Endothelial cell of umbilical vein (primary cell): ENCODE measurements at places on chromosomes 6 and 20. TPM values are rescaled to one million over a fixed set of nuclear protein-coding genes. Genes with fewer than 3 reads are reported as not detected.
A peak's percentile ranks its signal among the peaks of the same experiment; 100 is the strongest.

DNA sequence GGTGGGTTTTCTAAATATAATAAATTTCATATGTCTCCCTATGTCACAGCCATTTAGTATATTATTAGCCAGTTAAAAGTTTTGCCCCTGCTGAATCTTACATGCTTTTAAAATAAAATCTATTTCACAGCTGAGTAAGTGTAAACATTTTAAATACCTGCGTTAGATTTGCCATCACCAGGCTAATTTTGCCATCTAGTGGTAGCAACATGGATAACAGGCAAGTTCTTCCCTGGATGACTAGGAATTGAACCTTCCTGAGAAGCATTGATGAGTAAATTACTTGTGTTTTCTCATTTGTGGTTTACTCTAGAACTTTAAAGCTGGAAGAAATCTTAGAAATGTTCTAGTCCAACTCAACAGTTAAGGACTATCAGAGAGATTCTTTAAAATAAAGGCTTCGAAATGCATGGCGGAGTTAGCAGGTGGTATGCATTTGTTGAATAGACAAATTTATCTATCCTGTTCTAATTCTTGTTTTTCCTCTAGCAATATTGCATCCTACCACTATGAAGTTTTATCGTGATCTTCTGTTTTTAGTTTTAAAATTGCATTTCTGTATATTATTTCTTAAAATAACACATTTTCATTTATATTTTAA, 2.6 kb downstream of the PRSS35 start:
- peak; percentile 75 for DNase-seq

DNA sequence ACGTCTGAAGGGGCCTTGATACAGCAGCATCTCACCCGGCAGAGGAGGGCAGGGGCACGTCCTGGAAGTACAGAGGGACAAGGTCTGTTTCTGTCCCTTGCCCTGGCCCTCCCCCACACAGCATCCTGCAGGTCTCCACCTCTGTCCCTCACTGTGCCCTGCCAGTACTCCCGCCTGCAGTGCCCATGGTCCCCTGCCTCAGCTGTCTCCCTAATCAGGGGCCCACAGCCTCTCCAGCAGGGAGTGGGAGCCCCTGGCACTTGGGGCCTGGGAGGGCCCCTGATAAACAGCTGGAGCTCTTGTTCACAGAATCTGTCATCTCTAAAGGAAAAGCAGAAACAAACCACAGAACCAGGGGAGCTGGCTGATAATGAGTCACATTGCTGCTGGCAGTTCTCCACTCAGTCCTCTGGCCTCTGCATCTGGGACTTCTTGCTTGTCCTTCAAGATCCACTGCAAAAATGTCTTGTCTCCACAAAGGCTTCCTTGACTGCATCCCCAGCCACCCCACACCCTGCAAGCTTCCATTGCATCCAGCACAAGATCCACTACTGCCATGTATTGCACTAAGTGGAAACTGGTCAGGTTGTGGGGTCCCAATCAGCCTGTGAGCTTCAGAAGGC, 33.2 kb upstream of the TAF8 start:
- peak; percentile 19 for DNase-seq

DNA sequence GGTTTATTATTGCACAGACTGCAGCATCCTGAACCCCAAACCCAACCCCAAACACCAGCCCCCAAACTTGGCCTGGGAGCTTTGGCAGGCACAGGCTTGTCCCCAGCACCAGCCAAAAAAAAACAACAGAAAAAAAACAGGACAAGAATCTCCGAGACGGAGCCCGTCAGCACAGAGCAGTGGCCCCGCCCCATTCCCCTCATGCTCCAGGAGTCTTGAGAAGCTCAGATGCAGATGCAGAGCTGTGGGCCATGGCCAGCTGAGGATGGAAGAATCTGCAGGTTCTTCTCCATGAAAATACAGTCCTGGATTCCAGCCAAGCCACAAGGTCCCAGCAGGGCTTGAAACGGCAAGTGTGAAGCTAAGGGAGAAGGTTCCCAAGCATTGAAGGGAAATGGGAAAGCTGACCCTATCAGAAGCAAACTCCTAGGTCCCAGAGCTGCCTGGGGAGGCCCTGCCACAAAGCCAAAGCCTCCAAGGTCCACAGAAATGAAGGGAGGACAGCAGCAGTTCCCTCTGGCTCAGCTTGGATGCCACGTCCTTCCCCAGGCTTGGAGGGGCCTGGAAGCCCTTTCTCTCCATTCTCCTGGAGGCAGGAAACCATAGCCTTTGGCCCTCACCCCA, 75.2 kb downstream of the JPH2 start:
- no peak for DNase-seq

GRCh38 chr6:52457096-52457495, 37.0 kb downstream of the EFHC1 start:
- DNase-seq: no peak

GRCh38 chr6:111850295-111850937, 22.8 kb downstream of the FYN start:
- DNase-seq: no peak

GRCh38 chr6:90149280-90149679, 147.4 kb downstream of the BACH2 start:
- DNase-seq: no peak

The SYCP2 gene
- polyA plus RNA-seq: 0.03 and 0.07 TPM in 2 replicates

GRCh38 chr20:9889270-9889981, 50.5 kb upstream of the PAK5 start:
- DNase-seq: peak; percentile 16

The ARMH2 gene
- not detected in 2 replicates for polyA plus RNA-seq

- DNase-seq: no peak
Measured at GRCh38 chr6:167735951-167736288, 90.8 kb upstream of the AFDN start.

The ID1 gene
- 152 and 182 TPM in 2 replicates for polyA plus RNA-seq

The PRICKLE4 gene
- 1.0 and 1.5 TPM in 2 replicates for polyA plus RNA-seq

DNA sequence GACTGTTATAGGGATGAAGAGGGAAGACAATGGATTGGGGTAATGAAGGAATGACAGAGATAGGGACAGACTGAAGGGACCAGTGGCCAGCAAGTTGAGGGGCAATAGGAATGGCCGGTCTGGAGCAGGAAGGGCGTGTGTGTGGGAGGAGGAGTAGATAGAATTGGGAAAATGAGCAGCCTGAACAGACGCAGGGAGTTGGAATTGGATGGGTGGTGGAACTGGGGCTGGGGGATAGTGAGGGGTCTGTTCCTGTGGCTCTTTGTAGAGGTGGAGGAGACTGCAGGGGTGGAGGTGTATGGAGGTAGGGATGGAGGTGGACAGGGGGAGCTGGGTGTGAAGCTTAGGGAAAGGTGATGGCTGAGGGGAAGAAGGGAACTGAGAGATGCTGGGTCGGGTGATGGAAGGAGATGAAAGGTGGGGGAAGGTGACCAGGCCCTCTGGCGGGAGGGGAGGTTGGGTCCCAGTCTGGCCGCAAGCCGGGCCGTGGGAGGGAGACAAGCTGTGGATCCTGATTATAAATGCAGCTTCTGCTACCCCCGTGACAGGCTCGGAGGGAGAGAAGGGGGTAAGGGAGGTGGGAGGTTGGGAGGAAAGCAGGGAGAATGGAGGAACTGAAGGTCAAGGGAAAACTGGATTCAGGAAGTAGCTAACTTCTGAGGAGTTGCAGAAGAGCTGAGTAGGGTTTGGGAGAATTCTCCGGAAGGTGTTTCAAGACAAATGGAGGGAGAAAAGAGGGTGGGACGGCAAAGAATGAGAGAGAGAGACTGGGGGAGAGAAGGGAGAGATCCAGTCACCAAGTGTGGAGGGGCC, 5.2 kb downstream of the SYNGAP1 start:
- no peak for DNase-seq

The GMDS gene
- 9.8 and 10.5 TPM in 2 replicates for polyA plus RNA-seq

- peak; percentile 43 for DNase-seq
Measured at GRCh38 chr6:40308533-40309306, 278.4 kb downstream of the LRFN2 start.

The ELOVL4 gene
- polyA plus RNA-seq: 0.57 and 0.98 TPM in 2 replicates

The LY6G6C gene
- 0.33 and 0.41 TPM in 2 replicates for polyA plus RNA-seq

The BAK1 gene
- 37.1 and 39.8 TPM in 2 replicates for polyA plus RNA-seq

The HLA-DMB gene
- polyA plus RNA-seq: 0.75 and 1.1 TPM in 2 replicates

The RSPO3 gene
- 1.1 and 1.8 TPM in 2 replicates for polyA plus RNA-seq

- DNase-seq: no peak
Measured at GRCh38 chr20:2825761-2826160, 9.6 kb downstream of the TMEM239 start.

DNA sequence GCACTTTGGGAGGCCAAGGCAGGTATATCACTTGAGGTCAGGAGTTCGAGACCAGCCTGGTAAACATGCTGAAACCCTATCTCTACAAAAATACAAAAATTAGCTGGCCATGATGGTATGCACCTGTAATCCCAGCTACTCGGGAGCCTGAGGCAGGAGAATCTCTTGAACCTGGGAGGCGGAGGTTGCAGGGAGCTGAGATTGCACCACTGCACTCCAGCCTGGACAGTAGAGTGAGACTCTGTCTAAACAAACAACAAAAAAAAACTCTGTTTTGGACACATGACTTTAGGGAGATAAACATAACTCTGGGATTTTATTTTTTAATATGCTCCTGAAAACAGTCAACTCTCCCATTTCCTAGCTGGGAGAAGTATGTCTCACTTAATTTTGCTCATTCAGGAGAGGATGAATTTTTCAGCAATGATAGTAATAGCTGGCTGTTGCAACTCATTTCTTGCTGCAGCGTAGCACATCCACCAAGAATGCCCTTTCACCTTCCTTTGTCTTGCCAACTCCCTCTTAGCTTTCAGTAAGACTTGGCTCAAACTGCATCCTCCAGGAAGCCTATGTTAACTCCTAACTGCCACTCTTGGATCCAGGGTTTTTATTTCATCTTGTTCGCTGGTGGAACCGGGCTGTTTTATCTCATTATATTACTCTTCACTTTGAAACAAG, 24.3 kb downstream of the TOP1 start:
- DNase-seq: peak; percentile 64

The SAMD10 gene
- polyA plus RNA-seq: 5.3 and 6.9 TPM in 2 replicates

The HLA-DRA gene
- not detected in 2 replicates for polyA plus RNA-seq

DNA sequence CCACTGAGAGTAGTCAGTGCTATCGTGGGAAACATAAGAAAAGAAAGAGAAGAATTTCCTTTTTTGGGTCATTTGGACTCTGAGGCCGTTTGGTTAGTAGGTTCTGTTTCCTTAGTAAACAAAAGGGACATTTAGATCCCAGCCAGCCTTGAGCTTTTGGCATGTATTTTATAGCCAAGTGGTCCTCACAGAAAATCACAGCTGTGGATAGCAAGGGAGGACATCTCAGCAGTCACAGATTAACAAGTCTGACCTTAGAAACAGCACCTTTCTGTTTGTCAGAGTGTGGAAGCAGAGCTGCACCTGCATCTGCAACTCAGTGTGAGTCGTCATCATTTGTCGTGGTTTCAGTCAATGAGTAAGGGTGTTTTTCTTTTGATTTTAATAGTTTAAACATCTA, 40.5 kb downstream of the FAM120B start:
- DNase-seq: peak; percentile 75

DNA sequence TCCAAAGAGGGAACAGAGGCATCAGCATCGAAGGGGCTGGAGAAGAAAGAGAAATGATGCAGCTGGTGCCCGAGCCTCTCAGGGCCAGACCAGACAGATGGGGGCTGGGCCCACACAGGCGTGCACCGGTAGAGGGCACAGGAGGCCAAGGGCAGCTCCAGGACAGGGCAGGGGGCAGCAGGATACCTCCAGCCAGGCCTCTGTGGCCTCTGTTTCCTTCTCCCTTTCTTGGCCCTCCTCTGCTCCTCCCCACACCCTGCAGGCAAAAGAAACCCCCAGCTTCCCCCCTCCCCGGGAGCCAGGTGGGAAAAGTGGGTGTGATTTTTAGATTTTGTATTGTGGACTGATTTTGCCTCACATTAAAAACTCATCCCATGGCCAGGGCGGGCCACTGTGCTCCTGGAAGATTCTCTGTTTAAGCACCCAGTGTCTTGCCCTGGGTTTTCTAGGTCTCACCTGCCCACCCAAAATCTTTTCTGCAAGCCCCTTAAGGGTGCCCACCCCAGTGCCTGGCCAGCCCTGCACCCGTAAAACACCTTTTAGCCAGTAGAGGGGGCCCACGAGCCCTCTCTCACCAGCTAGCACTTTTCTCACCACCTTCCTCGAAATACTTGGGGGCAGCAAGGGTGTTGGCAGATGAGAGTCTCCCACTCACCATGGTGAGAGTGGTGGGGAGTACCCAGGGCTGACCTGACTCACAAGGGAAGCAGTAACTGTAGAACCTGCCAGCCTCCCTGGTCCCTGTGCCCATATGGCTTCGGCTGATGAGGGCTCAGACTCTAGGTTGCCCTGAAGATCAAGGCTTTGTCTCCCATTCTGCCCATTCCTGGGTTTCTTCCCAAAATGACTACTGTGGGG, 35.7 kb upstream of the ID1 start:
- DNase-seq: peak; percentile 63

GRCh38 chr20:17680836-17681725, 961 bp downstream of the RRBP1 start:
- peak; percentile 49 for DNase-seq

The HLA-DRB1 gene
- polyA plus RNA-seq: not detected in 2 replicates

GRCh38 chr20:49846206-49846807, 33.7 kb downstream of the SLC9A8 start:
- DNase-seq: peak; percentile 48

- DNase-seq: no peak
Measured at GRCh38 chr6:144662812-144663365, 377.8 kb downstream of the UTRN start.

GRCh38 chr6:42255050-42255449, 37.4 kb upstream of the MRPS10 start:
- no peak for DNase-seq

DNA sequence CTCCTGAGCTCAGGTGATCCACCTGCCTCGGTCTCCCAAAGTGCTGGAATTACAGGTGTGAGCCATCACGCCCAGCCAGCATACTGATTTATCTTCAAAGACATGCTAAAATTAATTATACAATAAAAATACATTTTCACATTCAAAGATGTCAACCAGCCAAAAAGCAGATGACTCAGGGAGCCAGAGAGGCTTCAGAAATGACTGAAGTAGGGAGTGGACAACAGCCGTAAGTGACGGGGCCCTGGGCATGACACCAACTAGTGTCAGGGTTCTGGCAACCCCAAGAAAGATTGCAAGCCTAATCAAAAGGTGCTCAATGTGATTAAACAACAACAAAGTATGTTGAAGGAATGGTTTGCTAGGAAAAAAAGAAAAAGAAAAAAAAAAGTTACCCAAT, 28.4 kb downstream of the GPLD1 start:
- DNase-seq: no peak

The EYA4 gene
- polyA plus RNA-seq: not detected in 2 replicates

- DNase-seq: no peak
Measured at GRCh38 chr6:20805021-20805420, 270.8 kb downstream of the CDKAL1 start.

DNA sequence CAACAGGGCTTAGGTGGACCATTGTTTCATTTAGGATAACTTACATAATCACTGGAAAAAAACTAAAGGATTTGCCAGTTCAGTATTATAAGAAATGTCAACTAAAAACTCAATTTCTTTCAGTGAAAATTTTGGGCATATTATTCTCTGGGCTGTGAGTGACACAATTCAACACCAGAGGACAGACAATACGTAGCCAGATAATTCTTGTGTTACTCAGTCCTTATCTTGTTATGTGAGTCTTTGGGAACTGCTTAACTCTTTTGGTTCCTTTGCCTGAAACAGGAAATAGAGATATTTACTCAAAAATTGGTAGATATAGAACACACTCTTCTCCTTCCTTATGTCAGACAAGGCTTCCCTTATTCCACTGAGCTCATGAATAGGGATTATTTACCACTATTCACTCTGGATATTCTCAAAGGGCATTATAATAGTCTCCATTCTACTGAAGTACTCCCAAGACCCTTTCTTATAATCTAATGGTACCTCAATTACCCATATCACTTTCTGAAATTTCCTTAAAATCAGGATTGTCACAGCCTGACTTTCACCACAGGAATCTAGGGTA, 4.9 kb upstream of the BEND6 start:
- peak; percentile 24 for DNase-seq
